Common myeloid progenitor, CD34-positive (primary cell): ENCODE measurements at places on chromosomes 11 and 22.

DNA sequence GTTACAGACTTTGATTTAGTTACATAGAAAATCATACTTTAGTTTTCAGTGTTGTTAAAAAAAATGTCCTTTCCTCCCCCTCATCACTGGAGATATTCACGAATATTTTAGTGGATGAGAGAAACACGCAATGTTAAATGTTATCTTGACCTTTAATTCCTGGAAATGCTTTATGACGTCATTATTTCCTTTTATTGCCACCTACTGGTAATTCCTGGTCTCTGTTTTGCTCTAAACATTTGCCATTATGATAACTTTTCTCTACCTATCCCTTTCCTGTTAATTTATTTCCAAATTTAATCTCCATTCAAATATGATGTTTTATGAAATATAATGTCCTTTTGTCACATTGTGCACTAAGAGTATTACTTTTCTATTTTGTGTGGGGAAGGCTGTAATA, 770.6 kb downstream of the FAM181B start:
- no peak for DNase-seq
- H3K4me1 ChIP-seq, result no peaks in the 10 kb centered on the region
- H3K36me3 ChIP-seq, result no peaks in the 10 kb centered on the region
- H3K4me3 ChIP-seq, result no peak overlapping the region
- H3K27ac ChIP-seq, result no peak overlapping the region

- H3K4me1 ChIP-seq, result peaks cover 8% of the 10 kb centered on the region
- H3K4me3 ChIP-seq, result no peak overlapping the region
- no peaks in the 10 kb centered on the region for H3K36me3 ChIP-seq
- H3K27me3 ChIP-seq, result no peaks in the 10 kb centered on the region
Measured at GRCh38 chr11:35313760-35314153, 105.6 kb downstream of the SLC1A2 start.

DNA sequence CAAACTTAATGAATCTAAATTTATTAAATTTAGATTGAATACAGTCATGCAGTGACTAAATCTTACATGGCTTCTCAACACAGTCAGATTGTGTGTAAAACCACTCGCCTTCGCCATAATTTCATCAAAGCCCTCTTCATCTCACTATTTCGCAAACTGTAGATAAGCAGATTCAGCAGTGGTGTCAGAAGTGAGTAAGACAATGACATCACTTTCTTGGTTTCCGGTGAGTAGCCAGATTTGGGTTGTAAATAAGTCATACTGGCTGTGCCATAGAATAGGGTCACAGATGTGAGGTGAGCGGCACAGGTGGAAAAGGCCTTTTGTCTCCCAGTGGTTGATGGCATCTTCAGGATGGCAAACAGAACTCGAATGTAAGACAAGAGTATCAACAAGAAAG, 3.4 kb downstream of the OR10A6 start:
- no peak overlapping the region for H3K4me3 ChIP-seq
- no peaks in the 10 kb centered on the region for H3K36me3 ChIP-seq
- no peak overlapping the region for H3K27ac ChIP-seq
- no peak for DNase-seq

- no peak overlapping the region for H3K4me3 ChIP-seq
- H3K27me3 ChIP-seq, result peaks cover 3% of the 10 kb centered on the region
- H3K36me3 ChIP-seq, result no peaks in the 10 kb centered on the region
- H3K27ac ChIP-seq, result no peak overlapping the region
Measured at GRCh38 chr11:1073261-1073724, 1.4 kb upstream of the MUC2 start.

DNA sequence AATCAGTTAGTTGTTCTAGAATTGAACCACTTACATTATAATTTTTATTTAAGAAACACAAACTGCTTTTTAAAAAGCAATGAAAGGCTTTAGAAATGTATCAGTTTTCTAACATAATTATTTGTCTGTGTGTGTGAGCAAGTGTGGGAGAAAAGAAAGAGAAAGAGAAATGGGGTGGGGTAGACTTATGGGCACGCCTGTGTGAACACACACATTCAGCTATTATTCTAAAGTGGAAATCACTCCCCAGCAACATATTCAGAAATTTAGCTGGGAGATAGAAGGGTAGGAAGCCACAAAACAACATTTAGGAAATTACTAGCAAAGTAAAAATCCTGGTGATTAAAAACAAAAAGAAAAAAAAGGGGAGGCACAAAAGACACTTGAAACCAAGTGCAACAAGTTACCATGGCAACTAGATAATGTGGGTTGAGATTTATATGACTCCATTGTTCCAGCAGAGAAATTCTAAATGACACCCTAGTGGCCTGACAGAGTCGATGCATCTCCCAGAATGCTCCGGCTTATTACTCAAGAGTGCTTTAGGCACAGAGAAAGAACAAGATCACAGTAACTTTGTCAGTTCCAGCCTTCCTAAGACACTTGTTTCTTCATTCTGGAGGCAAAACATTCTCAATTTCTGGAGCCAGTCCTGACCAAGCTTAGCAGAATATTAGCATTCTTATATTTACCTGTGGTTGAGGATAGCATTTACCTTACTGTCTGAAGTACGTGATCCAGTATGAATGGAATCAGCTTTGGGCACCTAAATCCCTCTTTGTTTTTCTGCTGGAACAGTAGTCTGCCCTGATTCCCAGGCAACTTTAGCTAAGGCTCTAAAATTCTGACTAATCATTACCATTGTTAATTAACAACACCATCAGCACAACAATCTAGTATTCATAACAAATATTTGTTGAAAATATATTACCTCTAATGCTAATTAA, 444.4 kb downstream of the DLG2 start:
- no peaks in the 10 kb centered on the region for H3K36me3 ChIP-seq
- no peak for DNase-seq
- H3K27ac ChIP-seq, result no peak overlapping the region
- no peaks in the 10 kb centered on the region for H3K27me3 ChIP-seq
- H3K4me3 ChIP-seq, result no peak overlapping the region

DNA sequence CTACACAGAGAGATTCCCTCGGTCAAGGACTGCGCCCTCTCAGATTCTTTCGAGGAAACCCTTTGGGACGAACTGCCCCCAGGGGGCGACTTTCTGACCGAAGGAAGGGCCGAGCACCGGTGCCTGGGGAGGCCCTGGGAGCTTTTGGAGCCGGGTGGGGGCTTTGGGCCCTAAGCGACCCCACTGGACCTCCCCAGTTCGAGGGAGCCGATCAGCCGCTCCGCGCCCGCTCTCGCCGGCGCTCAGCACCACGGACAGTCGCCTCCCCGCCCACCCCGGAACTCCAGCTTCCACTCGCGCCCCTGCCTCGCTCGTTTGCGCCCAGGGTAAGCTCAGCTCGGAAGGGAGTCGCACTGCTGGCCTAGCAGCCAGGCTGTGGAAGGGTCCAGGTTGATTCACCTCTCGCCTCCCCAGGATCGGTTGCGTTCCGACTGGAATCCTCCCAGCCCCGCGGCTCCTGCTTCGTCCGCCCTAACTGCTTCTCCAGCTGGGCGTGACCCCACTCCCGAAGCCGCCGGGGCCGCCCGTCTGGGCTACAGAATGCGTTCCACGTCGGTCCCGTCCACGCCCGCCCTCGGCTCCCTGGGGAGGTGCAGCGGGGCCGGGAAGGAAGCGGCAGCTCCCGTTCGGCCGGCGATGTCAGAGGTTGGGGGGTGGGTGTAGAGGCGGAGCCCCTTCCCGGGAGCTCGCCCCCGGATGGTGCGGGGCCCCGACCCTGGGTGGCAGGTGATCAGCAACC, 428 bp downstream of the SCN3B start:
- peaks cover 48% of the 10 kb centered on the region for H3K27me3 ChIP-seq
- peak; percentile 65 for DNase-seq
- no peaks in the 10 kb centered on the region for H3K36me3 ChIP-seq
- H3K4me3 ChIP-seq, result peak overlapping the region; percentile 13

DNA sequence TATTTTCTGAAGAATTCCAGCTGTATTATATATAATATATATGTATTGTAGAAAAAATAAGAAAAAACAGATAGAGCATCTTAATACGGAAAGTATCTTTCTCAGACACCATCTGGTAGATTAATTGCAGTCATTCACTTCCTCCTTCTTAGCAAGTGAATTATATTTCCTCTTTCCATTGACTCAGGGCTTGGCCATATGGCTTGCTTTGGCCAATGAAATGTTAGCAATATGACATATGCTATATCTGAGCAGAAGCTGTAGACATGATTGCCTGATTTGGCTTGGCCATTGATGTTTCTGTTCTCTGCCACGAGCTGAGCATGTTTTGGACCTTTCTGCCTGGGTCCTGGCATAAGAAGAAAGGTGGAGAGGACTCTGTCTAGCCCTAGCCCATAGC, 34.4 kb upstream of the ZBED5 start:
- no peak overlapping the region for H3K27ac ChIP-seq
- H3K4me3 ChIP-seq, result no peak overlapping the region
- peak; percentile 79 for DNase-seq
- no peaks in the 10 kb centered on the region for H3K36me3 ChIP-seq

- no peaks in the 10 kb centered on the region for H3K36me3 ChIP-seq
- no peak overlapping the region for H3K27ac ChIP-seq
- no peak overlapping the region for H3K4me3 ChIP-seq
- peaks cover 3% of the 10 kb centered on the region for H3K27me3 ChIP-seq
- DNase-seq, result peak; percentile 44
- H3K4me1 ChIP-seq, result no peaks in the 10 kb centered on the region
Measured at GRCh38 chr11:1706634-1707400, 9.8 kb downstream of the KRTAP5-6 start.

DNA sequence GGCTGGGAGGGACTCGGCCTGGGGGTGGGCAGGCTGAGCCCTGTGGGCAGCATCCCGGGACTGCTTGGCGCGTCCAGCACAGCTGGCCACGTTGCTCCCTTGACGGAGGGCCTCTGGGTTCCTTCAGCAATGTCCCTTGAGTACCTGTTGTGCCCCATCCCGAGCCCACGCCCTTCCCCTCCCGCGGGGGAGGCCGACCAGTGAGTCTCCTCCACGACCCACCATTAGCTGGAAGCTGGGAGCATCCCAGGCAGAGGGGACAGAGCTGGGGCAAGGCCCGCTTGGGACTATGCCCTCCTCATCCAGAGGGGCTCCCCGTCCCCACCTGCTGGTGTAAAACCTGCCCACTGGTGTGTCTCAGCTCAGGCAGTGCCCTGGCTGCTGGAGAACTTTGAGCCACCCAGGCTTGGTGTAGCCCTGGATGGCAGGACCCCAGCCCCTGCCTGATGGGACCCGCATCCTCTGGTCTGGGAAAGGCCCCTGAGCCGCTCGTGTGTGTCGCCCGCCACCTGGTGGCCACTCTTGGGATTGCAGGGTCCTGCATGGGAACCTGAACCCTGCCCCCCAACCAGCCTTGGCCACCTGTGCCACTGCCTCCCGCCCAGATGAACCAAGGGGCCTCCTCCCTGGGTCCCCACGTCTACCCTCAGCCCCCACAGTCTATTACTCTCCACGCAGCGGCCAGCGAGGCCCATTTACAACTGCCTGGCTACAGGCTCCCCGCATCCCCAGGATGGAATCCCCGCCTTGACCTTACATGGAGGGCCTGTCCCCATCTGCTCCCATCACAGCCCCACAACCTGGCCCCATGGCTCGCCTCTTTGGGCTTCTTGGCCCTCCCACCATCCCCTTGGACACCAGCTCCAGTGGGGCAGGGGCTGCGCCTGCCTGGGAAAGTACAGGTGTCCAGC, 16.6 kb upstream of the ARHGAP8 start:
- no peaks in the 10 kb centered on the region for H3K36me3 ChIP-seq
- no peak overlapping the region for H3K4me3 ChIP-seq
- no peaks in the 10 kb centered on the region for H3K27me3 ChIP-seq
- H3K27ac ChIP-seq, result no peak overlapping the region

GRCh38 chr11:13376838-13377237, 86.2 kb downstream of the BTBD10 start:
- H3K4me3 ChIP-seq, result no peak overlapping the region
- no peaks in the 10 kb centered on the region for H3K27me3 ChIP-seq
- peaks cover 6% of the 10 kb centered on the region for H3K4me1 ChIP-seq
- DNase-seq, result no peak

GRCh38 chr11:59473015-59473414, at the start of gene OR4D10:
TSS of gene OR4D10 (plus strand) at chr11:59473315. CDS start at chr11:59477430, 4,115 bp downstream.
- no peak for DNase-seq
- H3K27ac ChIP-seq, result no peak within 1 kb of the TSS
- H3K27me3 ChIP-seq, result no peaks in the 10 kb centered on the region
- no peaks in the 10 kb centered on the region for H3K4me1 ChIP-seq
- no peaks in the 10 kb centered on the region for H3K36me3 ChIP-seq

DNA sequence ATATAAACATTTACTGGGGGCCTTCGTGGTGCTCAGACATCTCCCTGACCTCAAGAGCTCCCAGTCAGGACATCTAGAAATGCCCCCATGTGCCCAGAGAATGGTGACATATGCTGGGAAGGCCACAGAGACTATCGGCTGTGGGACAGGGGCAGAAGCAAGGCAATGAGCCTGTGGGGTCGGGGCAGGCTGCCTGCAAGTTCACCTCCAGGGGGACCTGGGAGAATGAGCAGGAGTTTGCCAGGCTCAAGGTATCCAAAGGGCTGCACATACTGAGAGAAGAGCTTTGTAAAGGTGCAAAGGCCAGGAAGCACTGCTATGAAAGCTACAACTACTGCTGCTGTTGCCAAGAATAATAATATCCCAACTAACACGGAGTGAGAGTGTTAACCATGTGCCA, 233.9 kb downstream of the TENM4 start:
- H3K4me1 ChIP-seq, result no peaks in the 10 kb centered on the region
- H3K27me3 ChIP-seq, result no peaks in the 10 kb centered on the region
- H3K36me3 ChIP-seq, result no peaks in the 10 kb centered on the region
- H3K4me3 ChIP-seq, result no peak overlapping the region
